ENCODE measurements at places on chromosomes 3 and 15.

GRCh38 chr15:45606841-45607240 lies 19.7 kb downstream of the BLOC1S6 start:
- DNase-seq: no peak

- peak; percentile 49 for DNase-seq
Observed at GRCh38 chr15:67839499-67839928, 331 bp downstream of the RNU6-1 start.

DNA sequence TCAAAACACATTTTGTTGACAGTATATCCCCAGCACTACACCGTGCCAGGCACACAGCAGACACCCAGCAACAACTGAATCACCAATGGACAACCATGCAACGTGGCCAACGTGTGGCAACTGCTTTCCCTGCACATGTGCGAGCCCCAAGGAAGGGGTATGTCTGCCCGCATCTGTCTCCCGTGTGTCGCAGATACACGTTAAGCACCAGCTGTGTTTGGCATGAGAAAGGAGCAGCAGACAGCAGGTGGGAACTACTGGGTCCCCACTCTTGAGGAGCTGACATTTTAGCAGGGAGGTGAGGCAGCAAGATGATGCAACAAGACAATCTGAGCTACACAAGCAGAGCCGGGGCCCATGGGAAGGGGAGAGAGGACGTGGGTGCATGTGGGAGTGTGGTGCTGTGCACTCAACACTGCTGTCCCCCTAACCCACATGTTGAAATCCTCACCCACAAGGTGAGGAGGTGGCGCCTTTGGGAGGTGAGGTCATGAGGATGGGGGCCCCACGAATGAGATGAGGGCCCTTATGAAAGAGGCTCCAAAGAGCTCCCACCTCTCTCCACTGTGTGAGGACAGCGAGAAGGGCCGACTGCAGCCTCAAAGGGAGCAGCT lies 56.2 kb downstream of the ROPN1B start:
- no peak for DNase-seq

DNA sequence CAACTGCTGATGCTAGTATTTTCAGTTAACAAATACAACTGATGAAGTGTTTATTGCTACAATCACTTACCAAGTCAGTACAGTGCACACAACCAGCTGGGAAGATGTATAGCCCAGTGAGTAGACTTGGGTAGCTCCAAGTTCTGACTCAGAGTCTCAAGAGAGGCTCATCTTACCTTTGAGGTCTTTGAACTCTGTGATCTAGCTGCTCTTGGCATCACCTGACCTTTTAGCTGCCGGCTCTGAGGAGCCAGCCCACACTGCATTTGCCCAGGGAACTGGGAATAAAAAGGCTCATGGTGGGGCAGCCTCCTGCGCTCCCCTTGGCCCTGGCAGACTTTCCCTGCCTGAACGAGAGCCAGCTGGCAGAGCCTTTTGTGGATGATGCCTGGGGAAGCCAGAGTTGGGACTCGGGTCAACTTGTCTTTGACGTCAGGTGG lies 82.6 kb downstream of the CEMIP start:
- no peak for DNase-seq

- no peak for DNase-seq
Observed at GRCh38 chr15:61527836-61528580, 298.9 kb upstream of the RORA start.

DNA sequence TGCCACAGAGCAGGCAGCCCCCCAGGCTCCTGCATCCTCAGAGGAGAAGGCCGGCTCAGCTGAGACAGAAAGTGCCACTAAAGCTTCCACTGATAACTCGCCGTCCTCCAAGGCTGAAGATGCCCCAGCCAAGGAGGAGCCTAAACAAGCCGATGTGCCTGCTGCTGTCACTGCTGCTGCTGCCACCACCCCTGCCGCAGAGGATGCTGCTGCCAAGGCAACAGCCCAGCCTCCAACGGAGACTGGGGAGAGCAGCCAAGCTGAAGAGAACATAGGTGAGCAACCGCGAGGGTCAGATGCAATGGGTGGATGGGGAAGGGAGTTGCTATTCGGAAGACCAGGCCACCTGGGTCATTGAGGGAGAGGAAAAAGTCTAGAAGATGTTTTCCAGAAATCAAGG lies 53.0 kb downstream of the GAP43 start:
- DNase-seq: no peak

GRCh38 chr15:67240235-67241131 lies 14.0 kb downstream of the AAGAB start:
- DNase-seq: no peak

GRCh38 chr15:51093488-51093838 lies 1.2 kb downstream of the TNFAIP8L3 start:
- no peak for DNase-seq

GRCh38 chr3:47791193-47791855 lies 9.6 kb upstream of the SMARCC1 start:
- no peak for DNase-seq

- DNase-seq: no peak
Observed at GRCh38 chr3:62665627-62666437, 209.4 kb downstream of the CADPS start.

DNA sequence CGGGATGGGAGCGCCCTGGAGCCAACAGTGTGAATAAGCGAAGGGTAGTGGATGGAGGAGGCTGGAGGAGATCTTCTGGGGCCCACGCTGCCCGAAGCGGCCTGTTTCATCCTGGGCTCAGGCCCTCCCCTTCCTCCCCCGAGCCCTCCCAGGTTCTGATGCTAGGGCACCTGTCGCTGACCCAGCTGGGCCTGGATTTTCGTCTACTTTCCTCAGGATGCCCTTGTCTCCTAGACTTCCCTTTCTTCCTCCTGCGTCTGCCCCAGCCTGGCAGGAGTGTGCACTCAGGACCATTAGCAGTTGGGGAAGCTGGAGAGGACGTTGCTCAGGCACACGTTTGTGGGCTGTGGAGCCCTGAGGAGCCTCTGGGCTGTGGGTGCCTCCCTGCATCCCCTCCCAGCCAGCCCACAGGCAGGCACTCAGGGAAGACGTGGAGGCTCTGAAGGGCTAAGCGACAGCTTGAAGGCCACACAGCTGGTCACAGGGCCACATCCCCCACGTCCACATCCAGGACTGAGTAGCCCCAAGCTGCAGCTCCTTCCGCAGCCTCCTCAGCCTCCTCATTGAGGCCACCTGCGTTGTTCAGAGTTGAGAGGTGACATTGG lies 23.9 kb upstream of the PIGZ start:
- DNase-seq: no peak

DNA sequence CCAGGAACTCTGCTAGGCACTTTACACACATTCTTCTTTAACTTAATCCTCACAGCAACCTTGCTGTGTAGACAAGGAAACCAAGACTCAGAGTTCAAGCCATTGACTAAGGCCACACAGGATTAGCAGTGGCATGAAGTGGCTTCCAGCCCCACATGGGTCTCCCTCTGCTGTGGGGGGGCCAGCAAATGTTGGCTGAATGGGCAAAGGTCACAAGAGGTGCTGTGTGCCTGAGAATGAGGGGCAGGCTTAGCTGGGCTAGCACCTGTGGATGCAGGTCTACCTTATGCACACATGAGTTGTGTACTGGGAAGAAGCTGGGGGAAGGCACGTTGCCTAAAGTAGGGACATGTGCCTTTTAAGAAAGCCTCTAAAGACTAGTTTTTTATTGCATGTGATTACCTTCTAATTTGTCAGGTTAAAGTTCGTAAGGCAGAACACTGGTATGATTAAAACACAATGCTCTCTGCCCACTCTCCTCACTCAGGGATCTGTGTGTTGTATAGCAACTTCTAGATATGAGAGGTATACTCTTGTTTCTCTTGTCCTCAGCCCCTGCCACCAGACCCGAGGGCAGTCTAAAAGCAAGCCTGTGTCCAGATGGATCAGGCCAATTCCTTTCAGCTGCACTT lies 10.9 kb downstream of the BAHD1 start:
- no peak for DNase-seq

- DNase-seq: no peak
Observed at GRCh38 chr15:42544853-42545629, 3.6 kb downstream of the LRRC57 start.

DNA sequence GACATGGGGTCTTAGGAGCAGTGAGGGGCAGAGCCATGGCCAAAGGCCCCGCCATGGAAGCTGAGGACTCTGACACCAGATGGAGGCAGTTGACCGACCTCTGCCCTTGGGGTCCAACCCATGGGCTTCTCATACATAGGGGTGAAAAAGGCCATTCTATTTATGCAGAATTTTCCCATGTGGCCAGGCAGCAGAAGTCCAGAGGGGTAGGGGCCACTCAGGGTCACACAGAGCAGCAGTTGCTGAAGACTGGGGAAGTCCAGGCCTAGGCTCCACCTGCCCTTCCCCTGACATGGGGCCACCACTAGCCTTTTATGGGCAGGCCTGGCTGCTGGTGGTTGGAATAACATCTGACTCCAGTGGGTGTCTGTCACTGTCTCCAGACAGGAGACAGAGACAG lies 6.4 kb downstream of the PRSS50 start:
- DNase-seq: no peak

All from PC-9 (cell line).